CD8-positive, alpha-beta T cell (primary cell): ENCODE measurements at places on chromosomes 16 and 17. TPM values are rescaled to one million over a fixed set of nuclear protein-coding genes. Genes with fewer than 3 reads are reported as not detected.

Gene SLFN12L
- 41.4 TPM for total RNA-seq

Gene GPRC5C
- 0.33 TPM for total RNA-seq

Gene FZD2
- total RNA-seq: not detected

Gene TXNL4B
- 18.3 TPM for total RNA-seq

Gene ARHGDIG
- not detected for total RNA-seq

Gene CCDC102A
- 3.1 TPM for total RNA-seq

Gene SEPTIN1
- 147 TPM for total RNA-seq
